GM12864 (cell line): ENCODE measurements at places on chromosomes 3 and 15.

- no peak for DNase-seq
These were observed 13.9 kb upstream of the C15orf61 start for GRCh38 chr15:67506775-67507747.

- no peak for DNase-seq
These were observed 315.2 kb downstream of the UACA start for GRCh38 chr15:70447928-70448698.

DNA sequence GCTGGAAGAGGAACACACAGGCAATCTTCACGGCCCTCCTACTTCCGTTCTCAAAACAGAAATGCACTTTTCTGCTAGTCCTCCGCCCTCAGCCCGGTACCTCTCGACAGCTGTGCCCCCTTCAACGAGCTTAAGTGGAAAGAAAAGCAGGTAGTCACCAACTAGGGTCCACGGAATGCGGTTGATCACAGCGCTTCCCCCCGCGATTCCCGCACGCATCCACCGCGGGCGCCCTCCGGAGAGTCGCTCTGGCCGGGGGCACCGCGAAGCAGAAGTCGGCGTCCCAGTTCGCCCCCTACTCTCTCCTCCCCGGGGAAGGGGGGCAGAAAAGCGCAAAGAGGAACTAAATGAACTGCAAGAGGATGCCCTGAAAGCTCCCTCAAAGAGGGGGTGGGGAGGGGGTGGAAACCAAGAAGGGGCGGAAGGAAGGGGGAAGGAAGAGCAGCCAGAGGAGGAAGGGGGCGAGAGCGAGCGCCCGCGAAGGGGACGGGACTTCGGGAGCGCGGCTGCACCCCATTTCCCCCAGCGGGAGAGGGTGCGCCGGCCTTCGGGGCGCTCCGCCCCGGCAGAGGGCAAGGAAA lies 738 bp downstream of the ACAP2 start:
- DNase-seq, result no peak

GRCh38 chr3:57805266-57805665 lies 49.2 kb downstream of the SLMAP start:
- DNase-seq, result no peak

GRCh38 chr3:177041730-177042551 lies 155.3 kb downstream of the TBL1XR1 start:
- DNase-seq, result no peak

- DNase-seq, result no peak
These were observed 33.0 kb upstream of the NR2E3 start for GRCh38 chr15:71777216-71777943.

DNA sequence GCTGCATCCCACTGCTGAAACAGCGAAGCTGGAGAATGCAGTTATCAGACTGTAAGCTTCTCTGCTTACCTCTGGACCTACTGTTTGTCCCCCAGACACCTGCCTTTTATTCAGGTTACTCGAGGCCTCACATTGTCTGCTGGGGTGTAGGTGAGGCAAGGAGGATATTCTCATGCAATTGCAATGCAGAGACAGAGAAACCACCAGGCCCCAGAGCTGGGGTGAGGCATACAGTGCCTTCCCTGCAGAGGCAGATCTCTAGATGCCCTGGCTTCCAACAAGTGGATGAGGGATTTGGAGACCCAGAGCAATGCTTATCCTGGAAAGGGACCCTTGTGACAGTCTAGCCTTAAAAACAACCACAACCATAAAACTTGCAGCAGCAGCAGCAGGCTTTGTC lies 263.4 kb upstream of the ST8SIA2 start:
- DNase-seq, result no peak

DNA sequence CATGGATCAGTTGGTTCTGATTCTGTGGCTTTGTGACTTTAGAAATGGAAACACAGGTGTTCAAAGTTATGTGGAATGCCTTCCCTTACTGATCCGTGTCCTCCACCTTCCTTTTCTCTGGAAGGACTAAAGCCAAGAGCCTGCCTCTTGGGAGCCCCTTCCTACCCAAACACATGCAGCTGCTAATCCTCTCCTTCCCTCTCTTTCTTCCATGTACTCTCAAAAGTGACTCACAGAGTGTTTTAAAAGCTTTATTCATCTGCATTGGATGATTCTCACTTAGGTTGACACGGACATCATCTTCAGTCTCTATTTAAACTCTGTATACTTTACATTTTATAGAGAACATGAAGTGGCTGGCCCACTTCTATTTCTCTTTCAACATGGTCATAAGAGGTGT lies 856.5 kb upstream of the ARPP21 start:
- no peak for DNase-seq

GRCh38 chr3:31624083-31624709 lies 91.5 kb downstream of the STT3B start:
- DNase-seq, result peak; percentile 13

GRCh38 chr3:59688636-59689035 lies 638.8 kb upstream of the CFAP20DC start:
- DNase-seq, result no peak

- DNase-seq, result no peak
These were observed 58.5 kb upstream of the BOC start for GRCh38 chr3:113152849-113153248.

DNA sequence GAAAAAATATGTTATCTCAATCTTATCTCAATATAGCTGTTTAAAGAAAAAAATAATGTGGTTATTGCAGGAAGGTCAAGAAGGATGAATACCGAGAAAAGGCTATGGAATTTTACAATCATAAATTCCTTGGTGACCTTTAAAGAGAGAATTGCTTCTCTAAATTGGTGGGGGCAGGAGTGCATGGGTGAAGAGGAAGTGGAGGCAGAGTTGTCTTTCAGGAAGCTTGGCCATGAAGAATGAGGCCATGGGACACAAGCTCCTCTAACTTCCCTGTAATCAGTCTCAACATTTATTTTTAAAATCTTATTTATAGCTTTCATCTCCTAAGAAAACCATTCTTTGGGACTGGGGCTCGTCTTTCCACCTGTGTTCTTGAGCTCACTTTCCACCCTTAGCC lies 22.4 kb upstream of the ALDH1A2 start:
- DNase-seq, result no peak

- DNase-seq, result no peak
These were observed 127.4 kb downstream of the FOXP1 start for GRCh38 chr3:71456156-71456555.

DNA sequence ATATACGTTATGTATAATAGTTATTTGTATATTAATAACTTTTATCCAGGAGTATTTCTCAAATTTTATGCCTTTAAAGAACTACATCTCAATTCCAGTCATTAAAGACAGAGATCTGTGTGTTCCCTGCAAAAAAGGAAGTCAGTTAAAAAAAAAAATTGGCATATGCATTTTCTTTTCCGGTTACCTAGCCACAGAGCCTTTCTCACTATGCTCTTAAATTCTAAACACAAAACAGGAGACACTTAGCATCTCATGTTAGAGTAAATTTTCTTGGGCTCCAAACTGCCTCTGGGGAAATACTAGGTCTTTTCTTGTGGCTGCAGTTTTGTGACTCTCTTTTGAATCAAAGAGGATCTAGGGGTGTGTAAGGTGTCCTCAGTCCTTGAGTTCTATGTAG lies 105.9 kb downstream of the KCNH8 start:
- no peak for DNase-seq

DNA sequence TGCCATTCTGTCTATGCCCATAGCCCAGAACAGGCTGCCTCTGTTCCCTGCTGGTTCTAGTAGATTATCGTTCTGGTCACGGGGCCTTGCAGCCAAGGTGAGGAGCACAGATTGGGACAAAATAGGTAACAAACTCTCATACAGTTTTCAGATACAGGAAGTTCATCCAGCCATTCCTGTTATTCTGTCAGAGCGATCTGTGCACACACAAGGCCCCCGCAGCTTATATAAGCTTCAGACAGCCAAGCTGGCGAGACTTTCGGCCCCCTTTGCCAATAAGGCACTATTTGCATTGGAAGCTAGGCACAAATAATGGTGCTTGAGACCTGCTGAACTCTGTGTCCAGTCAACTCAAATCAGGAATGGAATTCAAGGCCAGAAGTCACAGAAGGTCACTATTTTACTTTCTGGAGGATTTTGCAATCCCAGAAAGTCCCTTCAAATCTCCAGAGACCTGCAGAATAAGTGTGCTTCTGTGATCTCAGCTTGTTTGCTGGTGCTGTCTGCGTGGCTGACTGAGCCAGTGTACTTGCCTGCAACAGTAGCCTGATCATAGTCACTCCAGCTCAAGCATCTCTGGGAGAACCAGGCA lies 69.4 kb downstream of the BFSP2 start:
- DNase-seq, result no peak

DNA sequence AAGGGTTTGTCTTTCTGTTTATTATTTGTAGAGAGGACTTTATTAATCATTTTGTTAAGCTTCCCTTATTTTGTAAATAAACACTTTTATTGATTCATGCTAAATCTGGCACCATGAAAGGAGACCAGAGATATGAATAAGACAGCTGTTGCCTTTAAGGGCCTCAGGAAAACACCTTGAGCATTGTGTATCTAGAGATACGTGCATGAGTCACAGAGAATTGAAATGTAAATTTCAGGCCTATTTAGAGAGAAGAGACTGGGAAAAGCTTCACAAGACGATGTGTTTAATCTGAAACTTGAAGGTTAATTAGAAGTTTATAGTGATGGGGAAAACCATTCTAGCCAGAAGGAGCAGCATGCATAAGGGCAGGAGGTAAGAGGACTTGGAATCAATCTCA lies 28.6 kb upstream of the UTS2B start:
- DNase-seq, result no peak

- no peak for DNase-seq
These were observed 60.4 kb upstream of the TRPM1 start for GRCh38 chr15:31161951-31162350.

DNA sequence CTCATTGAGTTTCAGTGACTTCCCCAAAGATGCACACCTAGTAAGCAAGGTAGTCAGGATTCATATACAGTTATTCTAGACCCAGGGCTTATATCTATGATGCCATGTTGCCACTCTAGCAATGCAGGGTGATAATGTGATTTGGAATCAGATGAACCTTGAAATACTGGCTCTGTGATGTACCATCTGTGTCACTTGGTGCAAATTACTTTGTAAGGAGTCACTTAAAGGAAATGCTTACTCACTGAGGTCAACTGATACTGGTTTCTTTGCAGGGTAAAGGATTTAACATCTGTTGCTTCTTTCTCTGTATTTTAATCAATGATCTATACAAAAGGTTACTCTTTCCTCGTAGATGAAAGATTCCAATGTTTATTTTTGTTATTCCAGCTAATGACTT lies 10.8 kb downstream of the ASB14 start:
- no peak for DNase-seq

- peak; percentile 19 for DNase-seq
These were observed 16.8 kb downstream of the EMC4 start for GRCh38 chr15:34241376-34242330.

- DNase-seq, result no peak
These were observed 75.4 kb downstream of the CDC25A start for GRCh38 chr3:48112813-48113212.

- no peak for DNase-seq
These were observed 46.2 kb downstream of the ZPLD1 start for GRCh38 chr3:102481050-102481449.

GRCh38 chr3:55270976-55271375 lies 216.1 kb downstream of the WNT5A start:
- DNase-seq, result no peak

GRCh38 chr3:11377719-11378118 lies 105.5 kb downstream of the ATG7 start:
- no peak for DNase-seq
